Activated naive CD4-positive, alpha-beta T cell treated with anti-CD3 and anti-CD28 coated beads, Interleukin-2, amount 50 U/mL, for 16 hours (primary cell): ENCODE measurements at places on chromosomes 6 and 20.

GRCh38 chr20:24773751-24774201 lies 175.3 kb upstream of the CST7 start:
- no peak for DNase-seq

- DNase-seq: no peak
These were observed 56.8 kb upstream of the FABP7 start for GRCh38 chr6:122722746-122723145.

DNA sequence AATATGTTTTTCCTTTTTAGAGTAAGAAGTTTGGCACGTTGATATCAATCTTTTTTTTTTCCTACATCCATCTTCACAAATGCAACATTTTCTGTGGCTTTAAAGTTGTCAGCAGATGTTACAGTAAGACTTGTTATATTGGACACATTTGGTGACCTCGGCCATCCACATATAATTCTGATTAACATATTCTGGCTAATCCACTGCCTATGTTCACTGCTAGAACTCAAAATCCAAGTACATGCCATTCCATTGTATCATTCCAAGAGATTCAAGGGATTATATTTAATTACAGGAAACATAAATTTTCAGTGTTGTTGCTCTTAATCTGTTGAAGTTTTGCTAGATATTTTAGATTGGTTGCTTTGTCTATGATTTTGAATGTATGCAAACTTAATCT lies 367.6 kb downstream of the TENT5A start:
- DNase-seq: no peak

GRCh38 chr6:129598244-129599187 lies 111.5 kb downstream of the ARHGAP18 start:
- no peak for DNase-seq

DNA sequence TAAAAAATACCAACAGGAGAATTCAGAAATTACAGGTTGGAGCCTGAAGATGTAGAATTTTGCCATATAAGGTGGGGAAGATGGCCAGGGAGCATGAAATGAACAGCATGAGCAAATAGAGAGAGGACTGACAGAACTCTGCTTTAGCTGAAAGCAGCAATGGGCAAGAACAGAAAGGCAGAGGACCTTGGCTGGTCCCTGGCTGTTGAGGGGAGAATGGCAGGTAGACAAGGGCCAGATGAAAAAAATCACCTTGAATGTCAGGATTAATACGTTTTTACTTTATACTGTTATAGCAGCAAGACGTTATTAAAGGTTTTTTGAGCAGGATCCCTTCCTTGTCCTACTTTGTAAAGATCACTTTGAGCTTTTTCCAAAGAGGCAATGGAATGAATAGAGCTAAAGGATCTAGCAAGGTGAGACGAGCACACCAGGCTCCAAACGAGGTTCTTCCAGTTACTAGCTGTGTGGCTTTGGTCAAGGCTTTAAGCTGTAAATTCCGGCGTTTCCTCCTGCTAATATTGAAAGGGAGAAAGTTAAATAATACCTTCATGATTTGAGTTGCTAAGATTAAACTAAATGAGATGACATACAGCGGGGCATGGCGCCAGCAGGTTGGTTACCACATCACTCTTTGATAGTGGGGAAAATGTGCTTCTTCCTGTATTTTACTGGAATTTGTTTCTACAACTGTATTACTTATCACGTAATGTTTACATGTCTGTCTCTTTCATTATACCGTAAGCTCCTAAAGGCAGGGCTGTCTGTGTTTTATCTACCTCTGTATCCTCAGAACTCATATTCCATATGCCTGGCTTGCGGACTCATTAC lies 776 bp downstream of the PPIL1 start:
- DNase-seq: no peak

- no peak for DNase-seq
These were observed 170.2 kb upstream of the CITED2 start for GRCh38 chr6:139544701-139545057.

DNA sequence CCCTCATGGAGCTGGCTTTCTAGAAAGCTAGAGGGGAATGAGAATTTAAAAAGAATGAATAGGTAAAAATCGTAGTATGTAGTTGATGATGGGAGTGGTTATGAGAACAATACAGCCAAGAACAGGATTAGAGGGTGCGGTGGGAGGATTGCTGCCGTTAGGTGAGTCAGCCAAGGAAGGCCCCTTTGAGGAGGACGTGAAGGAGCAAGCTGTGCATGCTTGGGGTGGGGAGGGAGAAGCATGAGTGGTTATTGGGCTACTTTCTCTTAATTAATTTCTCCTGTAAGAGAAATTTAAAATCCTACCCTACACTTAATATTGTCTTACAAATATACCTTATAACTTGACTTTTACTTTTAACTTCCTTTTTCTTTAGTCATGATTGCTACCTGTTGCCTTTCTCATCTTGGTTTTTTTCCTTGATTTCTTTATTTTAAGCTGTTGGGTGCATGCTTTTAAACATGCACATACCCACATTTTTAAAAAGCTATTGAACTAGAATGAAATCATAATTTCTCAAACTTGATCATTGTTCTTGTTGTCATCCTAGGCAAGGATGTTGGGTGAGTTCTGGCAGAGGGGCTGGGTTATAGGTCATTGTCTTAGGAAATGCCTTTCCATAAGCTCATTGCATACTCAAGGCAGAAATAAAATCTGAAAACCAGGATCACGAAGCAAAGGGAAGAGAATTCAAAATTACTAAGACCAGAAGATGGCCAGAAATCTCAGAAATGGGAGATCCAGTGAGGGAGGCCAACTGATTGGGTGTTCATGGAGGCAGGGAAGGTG lies 114.5 kb downstream of the TCP11 start:
- no peak for DNase-seq

- no peak for DNase-seq
These were observed 118.0 kb downstream of the ANKS1A start for GRCh38 chr6:35007016-35007415.

DNA sequence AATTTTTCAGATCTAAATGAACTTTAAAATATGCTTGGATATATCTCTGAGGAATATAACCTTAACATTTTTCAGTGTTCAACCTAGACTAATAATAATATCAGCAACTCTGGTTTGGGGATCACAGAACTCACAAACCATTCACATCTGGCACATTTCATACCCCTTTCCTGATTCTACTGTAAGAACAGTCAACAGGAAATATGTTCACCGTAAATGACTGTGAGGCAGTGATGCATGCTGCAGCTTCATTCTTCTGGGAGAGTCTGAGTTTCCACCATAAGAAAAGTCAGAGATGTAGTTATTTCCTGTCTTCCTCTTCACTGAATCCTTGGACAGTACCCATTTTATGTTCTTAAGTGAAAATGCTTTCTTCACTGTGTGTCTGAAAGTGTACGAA lies 134.2 kb upstream of the IFNGR1 start:
- DNase-seq: no peak

- DNase-seq: peak; percentile 7
These were observed 126.6 kb downstream of the TAF4 start for GRCh38 chr20:61938839-61939690.

DNA sequence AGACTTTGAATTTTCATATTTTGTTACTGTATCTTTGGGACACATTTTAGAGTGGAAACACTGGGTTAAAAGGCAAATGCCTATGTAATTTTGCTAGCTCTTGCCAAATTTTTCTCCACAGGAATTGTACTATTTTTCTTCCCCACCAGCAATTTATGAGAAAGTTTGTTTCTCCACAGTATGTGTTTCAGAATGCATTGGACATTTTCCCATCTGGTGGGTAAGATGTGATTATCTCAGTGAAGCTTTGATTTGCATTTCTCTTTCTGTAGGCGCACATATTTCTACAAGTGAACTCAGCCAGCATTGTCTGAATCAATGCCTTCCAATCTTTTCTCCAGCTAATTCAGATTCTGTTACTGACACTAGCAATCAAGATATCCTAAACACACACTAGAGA lies 157.8 kb downstream of the RCAN2 start:
- no peak for DNase-seq

- DNase-seq: no peak
These were observed 6.8 kb downstream of the ACSS2 start for GRCh38 chr20:34883087-34883688.

DNA sequence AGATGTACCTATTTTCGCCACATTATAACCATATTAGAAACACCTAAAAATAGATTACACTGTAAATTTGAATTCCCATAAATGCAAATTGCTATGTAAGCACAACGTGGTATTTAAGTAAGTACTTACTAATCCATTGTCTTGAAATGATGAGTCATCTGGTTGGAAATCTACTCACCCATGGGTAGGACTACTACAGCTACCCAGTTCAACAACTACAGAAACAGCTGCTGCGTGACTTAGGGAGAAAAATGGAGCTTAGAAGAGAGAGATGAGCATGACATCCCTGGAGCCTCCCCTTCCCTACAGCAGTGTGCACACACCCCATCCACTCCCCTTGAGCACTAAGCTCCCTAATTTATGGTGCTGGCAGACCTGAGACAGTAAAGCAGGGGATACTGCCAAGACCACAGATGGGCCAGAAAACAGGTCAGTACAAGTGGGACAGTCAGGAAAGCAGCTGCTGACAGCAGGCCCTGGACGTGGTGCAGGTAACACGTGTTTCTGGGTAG lies 26.9 kb downstream of the RRAGD start:
- no peak for DNase-seq

DNA sequence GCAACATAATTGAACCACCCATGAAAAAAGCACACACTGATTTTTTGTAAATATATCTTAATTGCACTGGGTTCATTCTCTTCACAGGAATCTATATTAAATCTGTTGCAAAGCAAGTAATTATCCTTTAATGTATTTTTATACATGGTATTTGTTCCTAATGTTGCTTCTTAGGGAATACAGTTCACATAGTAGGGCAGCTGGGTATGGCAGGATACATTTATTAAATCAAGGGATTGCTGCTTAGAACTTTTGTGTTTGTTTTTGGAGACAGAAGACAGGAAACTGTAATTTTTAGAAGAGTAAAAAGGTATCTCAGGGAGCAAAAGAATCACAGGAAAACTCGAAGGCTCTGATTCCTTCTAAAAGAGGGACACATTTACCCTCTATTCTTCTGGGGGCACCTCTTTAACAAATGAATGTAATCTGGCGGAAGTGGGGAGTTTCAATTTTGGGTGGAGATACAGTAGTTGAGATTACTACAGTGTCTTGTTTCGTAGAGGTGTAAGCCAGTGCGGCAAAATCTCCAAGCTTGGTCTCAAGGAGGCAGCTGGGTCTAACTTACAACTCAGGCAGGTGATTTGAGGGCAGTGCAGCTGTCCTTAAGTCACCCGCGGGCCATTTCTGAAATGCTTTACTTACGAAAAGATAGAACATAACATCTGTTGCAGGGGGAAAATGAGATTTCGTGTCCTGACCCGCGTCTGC lies 812 bp upstream of the SMIM13 start:
- DNase-seq: no peak

GRCh38 chr20:63255931-63256704 lies 1.9 kb upstream of the NKAIN4 start:
- DNase-seq: no peak

GRCh38 chr6:22251348-22251747 lies 45.5 kb downstream of the PRL start:
- DNase-seq: no peak

- no peak for DNase-seq
These were observed 80.0 kb upstream of the ARG1 start for GRCh38 chr6:131492932-131493573.

DNA sequence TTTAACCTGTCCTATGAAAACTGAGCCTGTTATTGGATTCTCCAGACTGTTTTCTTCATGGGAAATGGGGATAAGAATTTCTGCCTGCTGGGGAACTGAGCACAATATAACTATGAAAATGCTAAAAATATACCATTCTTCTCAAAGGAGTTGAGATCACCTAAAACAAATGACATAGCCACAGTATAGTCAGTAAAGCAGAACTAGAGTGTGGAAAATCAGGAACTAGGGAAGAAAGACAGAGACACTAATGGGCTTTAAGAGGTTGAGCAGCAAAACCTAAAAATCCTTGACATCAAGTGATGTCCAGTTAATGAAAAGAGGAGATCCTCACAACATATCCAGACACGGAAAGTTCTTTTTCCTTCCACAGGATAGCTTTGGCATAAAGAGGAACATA lies 215.7 kb upstream of the CST7 start:
- no peak for DNase-seq

GRCh38 chr6:1610497-1611321 lies 994 bp downstream of the FOXC1 start:
- no peak for DNase-seq

DNA sequence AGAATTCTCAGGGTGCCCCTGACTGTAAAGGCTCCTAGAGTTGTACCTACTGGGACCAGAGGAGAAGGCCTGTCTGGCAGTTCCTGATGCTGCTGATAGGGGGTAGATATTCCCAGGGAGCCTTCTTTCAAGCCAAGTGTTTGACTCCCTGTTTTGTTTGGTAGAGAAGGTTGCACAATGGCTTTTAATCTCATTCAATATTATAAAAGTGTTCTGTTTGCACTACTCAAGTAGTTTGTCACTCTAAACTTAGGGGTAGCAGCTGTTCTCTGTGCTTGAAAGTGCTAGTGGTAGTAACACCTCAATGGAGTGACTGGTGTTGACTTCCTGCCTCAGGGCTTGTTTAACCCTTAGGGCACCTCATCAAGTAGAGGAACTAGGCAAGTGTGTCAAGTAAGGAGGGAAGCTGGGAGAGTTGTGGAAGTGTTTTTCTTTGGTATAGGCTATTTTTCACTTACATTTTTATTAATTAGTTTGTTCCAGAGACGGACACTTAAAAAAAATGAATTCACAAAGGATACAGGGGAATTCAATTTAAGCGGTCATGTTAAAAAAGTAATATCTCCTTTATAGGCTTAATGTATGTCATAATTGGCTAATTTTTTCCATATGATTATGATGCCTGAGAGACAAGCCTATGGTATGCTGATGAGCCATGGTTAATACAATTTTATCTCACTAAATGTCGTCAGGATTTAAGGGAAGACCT lies 38.1 kb downstream of the BICRAL start:
- no peak for DNase-seq

DNA sequence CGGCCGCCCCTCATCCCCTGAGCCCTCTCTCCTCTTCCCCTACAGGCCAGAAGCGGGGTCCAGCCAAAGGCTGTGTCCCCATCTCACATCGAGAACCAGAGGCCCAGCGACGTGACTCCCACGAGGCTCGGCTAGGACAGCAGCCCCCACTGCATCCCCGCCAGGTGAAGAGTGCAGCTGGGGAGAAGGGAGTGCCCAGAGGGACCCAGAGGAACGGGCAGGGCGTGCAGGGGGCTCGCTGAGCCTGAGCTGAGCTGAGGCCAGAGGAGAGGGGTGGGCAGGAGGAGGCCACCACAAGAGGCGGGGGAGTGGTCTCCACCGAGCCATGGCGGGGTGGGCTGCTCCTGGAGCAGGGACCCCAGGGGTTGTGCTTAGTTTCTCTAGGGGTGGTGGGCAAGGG lies 32.6 kb downstream of the KCNQ2 start:
- no peak for DNase-seq

GRCh38 chr6:53360093-53360912 lies 11.6 kb upstream of the ELOVL5 start:
- DNase-seq: no peak

- DNase-seq: no peak
These were observed 6.1 kb downstream of the MANBAL start for GRCh38 chr20:37295595-37295994.

GRCh38 chr20:21936261-21936660 lies 230.8 kb downstream of the PAX1 start:
- no peak for DNase-seq
